ENCODE measurements at places on chromosomes 11 and 22. TPM values are rescaled to one million over a fixed set of nuclear protein-coding genes. Genes with fewer than 3 reads are reported as not detected.

GRCh38 chr11:107564877-107565218 is 687 bp downstream of the ALKBH8 start:
- no peak for DNase-seq

DNA sequence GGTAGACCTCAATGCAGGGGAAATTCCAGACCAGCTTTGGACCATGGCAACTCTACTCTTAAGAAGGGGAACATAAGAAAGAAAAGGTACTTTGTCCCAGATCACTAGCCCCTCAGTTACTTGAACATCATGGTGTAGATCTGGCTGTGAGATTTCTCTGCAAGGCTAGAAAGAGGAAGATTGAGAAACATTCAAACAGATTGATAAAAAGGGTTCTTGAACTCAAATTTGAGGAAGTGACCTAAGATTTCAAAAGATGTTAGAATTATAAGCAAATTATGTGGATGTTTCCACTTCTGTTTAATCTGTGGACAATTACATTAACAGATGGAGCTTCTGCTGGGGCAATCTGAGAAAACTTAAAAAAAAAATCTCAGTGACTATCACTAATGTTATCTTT is 21.8 kb upstream of the UPB1 start:
- DNase-seq = no peak

GRCh38 chr11:74840486-74840885 is 91.8 kb downstream of the RNF169 start:
- no peak for DNase-seq

Gene OR2D3
- total RNA-seq = not detected

DNA sequence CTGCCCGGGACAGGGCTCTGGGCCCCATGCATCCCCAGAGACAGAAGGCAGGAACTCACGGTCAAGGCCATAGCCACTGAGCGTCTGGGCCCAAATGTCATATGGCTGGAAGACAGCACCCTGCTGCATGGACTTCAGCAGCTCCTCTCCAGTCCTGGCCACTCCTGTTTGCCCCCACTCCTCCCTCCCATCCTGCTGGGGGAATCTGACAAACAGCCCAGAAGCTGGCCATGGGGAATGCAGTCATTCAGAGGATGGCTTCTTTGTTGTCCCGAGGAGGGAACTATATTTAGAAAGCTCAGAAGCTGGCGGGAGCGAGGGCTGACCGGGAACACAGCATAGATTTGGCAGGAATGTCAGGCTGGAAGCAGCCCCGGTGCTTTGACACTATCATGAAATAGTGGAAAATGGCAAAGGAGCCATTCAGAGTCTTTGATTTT is 35.0 kb downstream of the DKK3 start:
- DNase-seq = peak; percentile 82

Gene PRAME
- total RNA-seq = 0.27 TPM

- no peak for DNase-seq
These were observed 14.2 kb downstream of the ALG12 start for GRCh38 chr22:49904040-49904369.

GRCh38 chr11:72816404-72816990 is 2.3 kb downstream of the ATG16L2 start:
- peak; percentile 60 for DNase-seq

DNA sequence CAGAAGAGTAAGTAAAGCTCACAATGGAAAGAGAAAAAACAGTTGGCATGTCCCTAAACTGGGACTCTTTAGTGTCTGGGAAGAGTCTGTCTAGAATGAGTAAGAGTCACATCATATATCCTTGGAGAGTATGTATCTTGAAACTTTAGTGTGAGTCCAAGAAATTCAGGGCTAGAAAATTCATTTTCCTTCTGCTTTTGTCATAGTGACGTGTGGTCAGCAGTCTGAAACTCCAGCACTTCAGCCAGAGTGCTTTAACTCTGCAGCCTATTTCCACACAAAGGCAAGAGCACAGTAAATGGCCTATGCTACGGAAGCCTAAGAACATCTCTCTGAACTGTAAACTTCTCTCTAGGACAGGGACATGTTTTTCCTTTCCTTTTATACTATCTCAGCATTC is 174.1 kb downstream of the FAM181B start:
- DNase-seq = no peak

Gene OR4D5
- not detected for total RNA-seq

GRCh38 chr22:44620129-44620840 is 81.7 kb upstream of the PRR5 start:
- no peak for DNase-seq

Gene SCUBE1
- total RNA-seq = 140 TPM

DNA sequence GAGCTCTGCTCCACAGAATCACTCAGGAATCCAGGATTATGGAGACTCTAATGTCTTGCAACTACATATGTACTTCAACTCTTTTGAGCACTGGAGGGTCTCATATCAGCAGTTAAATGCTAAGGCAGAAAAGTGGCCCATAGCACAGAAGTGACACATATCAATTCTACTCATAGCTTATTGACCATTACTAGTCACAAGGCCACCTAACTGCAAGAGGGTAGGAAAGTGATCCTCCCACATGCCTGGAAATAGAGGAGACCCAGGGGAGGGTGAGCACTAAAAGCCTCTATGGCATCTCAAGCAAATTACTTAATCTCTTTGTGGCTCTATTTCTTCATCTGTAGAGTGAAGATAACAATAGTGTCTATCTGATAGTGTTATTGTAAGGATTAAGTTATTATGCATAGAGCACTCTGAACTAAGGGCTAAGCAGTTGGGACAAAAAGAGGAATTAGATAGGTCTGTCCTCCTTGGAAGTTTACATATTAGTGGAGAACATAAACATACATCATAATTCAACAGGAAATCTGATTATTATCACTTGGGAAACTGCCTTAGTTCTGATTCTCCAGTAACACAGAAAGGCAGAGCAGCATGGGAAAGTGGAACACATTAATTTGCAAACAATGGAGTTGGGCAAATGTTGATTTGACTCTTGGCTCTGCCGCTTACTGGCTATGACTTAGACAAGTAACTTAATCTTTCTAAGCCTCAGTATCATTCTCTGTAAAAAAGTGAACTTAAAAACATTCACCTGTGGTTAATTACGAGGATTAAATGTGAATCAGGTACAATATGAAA is 25.1 kb upstream of the USP47 start:
- no peak for DNase-seq

Gene RHOD
- total RNA-seq = 10.3 TPM

DNA sequence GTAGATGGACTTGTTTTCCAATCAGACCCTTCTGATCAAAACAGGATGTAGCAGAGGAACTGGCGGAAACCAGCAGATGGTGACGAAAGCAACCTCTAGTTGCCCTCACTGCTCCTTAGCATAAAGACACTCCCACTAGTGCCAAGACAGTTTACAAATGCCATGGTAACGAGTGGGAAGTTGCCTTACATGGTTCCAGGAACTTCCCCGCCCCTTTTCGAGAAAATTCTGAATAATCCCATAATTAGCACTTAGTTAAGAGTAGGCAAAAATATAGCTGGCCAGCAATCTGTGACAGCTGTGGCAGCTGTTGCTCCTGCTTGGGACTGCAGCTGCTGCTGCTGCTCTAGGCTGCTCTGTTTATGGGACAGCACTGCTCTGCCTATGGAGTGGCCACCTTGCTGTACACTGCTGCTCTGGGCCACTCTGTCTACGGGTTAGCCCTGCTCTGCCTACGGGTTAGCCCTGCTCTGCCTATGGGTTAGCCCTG is 33.4 kb upstream of the SORL1 start:
- DNase-seq = no peak

DNA sequence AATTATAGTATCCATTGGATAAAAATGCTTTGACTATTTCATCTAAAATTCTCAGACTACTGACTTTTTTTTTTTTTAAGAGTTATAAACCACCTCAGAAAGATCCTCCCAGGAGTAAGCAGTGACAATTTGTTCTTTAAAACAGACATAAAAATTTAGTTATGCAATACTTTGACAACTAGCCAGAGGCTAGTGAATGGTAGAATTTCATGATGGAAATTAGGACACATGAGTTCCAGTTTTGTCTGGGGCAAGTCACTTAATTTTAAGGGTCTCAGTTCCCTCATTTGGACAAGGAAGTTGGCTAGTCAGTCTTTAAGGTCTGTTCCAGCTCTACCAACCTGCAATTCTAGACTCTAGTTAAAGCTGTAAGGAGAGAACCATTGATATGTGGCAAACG is 2.9 kb downstream of the IL18 start:
- DNase-seq = no peak

GRCh38 chr11:96038046-96038445 is 114.1 kb upstream of the MTMR2 start:
- DNase-seq = no peak

DNA sequence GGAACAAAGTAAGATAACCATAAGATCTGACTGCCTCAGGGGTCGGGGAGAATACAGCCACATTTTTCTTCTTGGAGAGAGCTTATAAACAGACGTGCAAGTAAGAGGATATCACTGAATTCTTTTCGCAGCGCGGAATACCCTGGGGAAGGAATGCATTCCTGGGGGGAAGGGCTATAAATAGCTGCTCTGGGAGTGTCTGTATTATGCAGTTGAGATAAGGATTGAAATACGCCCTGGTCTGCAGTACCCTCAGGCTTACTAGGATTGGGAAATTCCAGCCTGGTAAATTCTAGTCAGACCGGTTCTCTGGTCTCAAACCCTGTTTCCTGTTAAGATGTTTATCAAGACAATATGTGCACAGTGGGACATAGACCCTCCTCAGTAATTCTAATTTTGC is 1491.7 kb upstream of the RAG2 start:
- DNase-seq = no peak

DNA sequence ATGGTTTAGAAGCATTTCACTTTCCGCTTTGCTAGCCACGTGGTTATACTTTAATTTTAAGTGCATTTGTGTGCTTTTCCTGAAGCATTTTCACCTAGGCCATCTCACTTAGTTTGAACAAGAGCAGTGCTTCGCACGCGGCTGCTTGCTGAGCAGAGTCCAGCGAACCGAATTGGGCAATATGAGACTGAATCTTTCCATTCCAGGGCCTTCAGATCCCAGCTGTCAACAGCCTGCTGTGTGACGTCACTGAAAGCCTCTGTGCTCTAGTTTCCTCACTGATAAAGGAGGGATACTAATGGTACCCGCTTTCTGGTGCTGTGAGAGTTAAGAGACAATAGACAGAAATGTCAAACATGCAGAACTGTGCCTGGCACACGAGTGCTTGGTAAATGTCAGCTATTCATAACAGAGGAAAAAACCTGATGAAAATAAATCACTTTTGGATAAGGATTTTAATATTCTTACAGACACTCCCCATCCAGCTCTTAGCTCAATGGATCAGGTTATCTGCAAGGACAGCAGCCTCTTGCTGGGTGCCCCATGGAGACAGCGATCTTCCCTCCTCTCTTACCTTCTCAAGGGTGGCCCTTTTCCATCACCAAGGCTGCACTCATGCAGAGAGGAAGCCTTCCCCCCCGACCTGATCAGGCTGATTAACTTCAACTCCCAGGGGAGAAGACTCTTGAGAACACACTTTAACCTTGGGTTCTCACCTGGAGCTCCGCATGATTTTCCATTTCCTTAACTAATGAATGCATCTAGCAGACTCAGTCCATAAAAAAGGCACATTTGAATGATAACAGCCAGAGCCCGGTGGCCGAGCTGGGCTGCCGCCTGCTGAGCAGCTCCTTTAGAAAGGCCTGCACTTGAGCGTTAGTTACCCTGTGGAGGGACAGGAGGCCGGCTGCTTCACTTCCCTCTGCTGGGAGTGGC is 3.5 kb upstream of the GLB1L3 start:
- DNase-seq = no peak

Gene EFCAB6
- 4.4 TPM for total RNA-seq

- DNase-seq = peak; percentile 96
These were observed 3.0 kb upstream of the MYBPC3 start for GRCh38 chr11:47355283-47356128.

DNA sequence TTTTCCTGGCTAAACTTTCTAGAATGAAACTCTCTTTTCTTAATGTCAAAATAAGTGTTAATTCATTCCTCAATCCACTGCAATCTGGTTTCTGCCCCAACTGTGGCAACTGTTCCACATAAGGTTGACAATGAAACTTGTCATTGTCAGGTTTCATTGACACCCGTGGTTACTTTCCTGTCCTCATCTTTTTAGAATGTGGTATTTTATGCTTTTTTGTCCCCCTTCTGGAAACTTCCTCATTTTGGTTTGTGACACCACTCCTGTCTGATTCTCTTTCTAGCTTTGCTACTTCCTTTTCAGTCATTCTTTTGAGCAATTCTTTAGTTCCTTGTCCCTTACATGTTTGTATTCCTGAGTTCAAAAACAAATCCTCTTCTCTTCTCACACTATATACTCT is 7.5 kb upstream of the PDE3B start:
- DNase-seq = no peak

- DNase-seq = no peak
These were observed 330.9 kb downstream of the CNTN5 start for GRCh38 chr11:99351624-99352023.

DNA sequence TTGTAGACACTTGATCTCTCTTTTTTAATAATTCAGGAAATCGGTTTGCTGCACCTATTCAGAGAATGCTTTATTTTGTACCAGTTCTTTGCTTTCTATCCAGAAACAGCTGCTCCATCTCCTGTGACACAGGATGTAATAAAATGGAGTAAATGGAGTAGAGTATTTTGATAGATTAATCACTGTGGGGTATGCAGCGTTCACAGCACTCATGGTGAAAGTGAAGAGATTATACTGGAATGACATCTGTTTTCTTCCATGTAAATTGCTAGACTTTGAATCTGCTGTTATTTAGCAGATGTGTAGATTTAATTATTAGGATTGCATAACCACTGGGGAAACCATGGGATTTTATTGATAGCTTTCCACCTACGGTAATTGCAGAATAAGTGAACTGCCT is 227.3 kb upstream of the ARHGAP42 start:
- DNase-seq = no peak

DNA sequence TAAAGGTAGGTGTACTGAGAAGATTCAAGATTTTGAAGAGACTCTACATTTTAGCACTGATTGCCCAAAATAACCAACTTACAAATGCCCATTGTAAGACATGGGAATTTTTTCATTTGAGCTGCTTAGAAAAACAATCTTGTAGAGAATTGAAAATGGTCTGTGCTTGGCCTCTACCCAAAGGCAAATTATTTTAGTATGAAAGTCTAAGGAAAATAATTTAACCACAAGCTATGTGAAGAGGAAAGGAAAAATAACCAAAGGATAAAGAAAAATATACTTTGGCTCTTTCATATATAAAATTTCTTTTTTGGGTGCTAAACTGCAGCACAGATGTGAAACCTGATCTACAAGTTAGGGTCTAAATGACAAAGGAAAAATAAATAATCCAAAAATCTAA is 54.9 kb downstream of the ME3 start:
- no peak for DNase-seq

Gene MMP13
- total RNA-seq = not detected

Gene CADM1
- 58.7 TPM for total RNA-seq

- peak; percentile 53 for DNase-seq
These were observed 27.4 kb upstream of the CBX7 start for GRCh38 chr22:39179841-39180335.
